IMR-90 (cell line): ENCODE measurements at places on chromosomes 2 and 18. TPM values are rescaled to one million over a fixed set of nuclear protein-coding genes. Genes with fewer than 3 reads are reported as not detected.

GRCh38 chr2:56743807-56744206, 560.0 kb downstream of the CCDC85A start:
- no peak overlapping the region for H3K27ac ChIP-seq
- H3K36me3 ChIP-seq = no peaks in the 10 kb centered on the region
- DNase-seq = no peak
- no peaks in the 10 kb centered on the region for H3K4me1 ChIP-seq

- no peaks in the 10 kb centered on the region for H3K4me1 ChIP-seq
- no peak overlapping the region for H3K4me3 ChIP-seq
- no peaks in the 10 kb centered on the region for H3K27me3 ChIP-seq
- DNase-seq = no peak
- H3K27ac ChIP-seq = no peak overlapping the region
These were observed 422.1 kb upstream of the SETBP1 start for GRCh38 chr18:44258576-44258975.

DNA sequence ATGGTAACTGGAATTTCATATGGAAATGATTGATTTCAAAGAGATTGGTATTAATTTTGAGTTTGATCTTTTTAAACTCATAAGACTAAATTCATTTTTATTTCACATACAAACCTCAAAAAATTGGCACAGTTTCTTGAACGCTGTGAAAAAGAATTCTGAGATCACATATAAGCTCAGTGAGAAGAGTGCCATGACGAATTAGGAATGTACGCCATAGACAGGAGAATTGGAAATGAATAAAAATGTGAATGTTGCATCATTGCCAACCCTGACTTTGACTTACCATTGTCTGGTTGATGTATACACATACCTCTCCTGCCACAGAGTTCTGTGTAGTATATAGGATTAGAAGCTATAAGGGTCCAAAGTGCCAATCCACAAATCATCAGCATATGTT, 290.4 kb upstream of the ZC3H15 start:
- H3K27me3 ChIP-seq = no peaks in the 10 kb centered on the region
- no peaks in the 10 kb centered on the region for H3K4me1 ChIP-seq
- no peak overlapping the region for H3K27ac ChIP-seq

- peak; percentile 67 for DNase-seq
- H3K36me3 ChIP-seq = peaks cover 14% of the 10 kb centered on the region
- no peaks in the 10 kb centered on the region for H3K27me3 ChIP-seq
- H3K4me3 ChIP-seq = no peak overlapping the region
These were observed 32.9 kb downstream of the ZC3H15 start for GRCh38 chr2:186518945-186519344.

DNA sequence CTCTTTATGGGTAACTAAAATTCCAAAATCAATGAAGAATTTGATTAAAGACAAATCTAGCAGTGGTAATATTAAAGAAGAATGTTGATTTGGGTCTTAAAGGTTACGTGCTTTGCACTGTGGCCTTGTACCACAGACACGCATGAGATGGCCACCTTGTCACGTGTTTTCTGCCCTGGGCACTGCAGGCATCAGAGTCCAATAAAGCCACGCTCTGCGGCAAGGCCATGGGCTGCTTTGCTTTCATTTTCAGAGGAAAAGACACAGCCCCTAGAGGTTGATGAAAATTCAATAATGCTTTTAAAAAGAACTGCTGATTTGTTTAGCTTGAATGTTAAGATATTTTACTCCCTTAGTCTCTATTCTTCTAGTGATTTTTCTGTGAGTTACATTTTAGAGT, 30.4 kb downstream of the AOX1 start:
- no peaks in the 10 kb centered on the region for H3K36me3 ChIP-seq
- H3K4me1 ChIP-seq = peaks cover 12% of the 10 kb centered on the region
- H3K27me3 ChIP-seq = no peaks in the 10 kb centered on the region
- no peak for DNase-seq

PDE11A gene
- 0.56 and 0.72 TPM in 2 replicates for total RNA-seq
